Activated naive CD8-positive, alpha-beta T cell treated with anti-CD3 and anti-CD28 coated beads for 36 hours (primary cell): ENCODE measurements at places on chromosomes 2 and 18.

GRCh38 chr18:70428439-70428838 lies 139.6 kb downstream of the SOCS6 start:
- no peak for DNase-seq

- DNase-seq: no peak
These were observed 14.8 kb upstream of the ARL5A start for GRCh38 chr2:151842830-151843690.

GRCh38 chr2:217271813-217272212 lies 411.9 kb upstream of the TNP1 start:
- DNase-seq: no peak

GRCh38 chr2:68931799-68932198 lies 20.9 kb downstream of the GKN2 start:
- no peak for DNase-seq

DNA sequence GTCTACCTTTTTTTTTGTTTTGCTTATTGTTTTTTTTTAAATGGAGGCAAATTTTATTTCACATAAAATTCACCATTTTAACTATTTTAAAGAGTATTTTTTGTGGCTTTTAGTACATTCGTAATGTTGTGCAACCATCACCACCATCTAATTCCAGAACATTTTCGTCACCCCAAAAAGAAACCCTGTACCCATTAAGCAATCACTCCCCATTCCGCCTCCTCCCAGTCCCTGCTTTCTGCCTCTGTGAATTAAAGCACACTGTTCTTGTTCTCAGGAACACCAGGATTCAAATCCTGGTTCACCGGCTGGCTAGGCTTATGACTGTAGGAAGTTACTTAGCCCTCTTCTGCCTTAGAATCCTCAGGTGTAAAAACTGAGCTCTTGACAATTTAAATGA lies 36.9 kb upstream of the EPAS1 start:
- no peak for DNase-seq

DNA sequence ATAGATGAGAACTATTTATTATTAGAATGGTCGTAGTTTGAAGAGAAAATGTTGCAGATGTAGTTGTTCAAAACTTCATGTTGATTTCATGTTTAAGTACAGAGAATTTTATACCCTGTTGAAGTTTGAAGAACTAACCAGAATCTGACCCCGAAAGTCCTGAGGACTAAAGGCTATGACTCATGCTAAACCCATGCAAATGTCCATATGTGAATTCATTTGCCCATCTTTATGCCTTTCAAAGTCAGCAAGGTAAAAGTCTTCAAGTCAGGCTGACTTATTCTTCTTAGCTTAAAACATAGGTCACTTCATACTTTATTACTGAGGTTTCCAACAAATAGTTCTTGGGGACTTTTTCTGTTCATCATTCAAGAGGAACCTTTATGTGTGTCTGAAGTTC lies 185.5 kb downstream of the CCDC85A start:
- no peak for DNase-seq

GRCh38 chr2:66813525-66813924 lies 378.6 kb downstream of the MEIS1 start:
- DNase-seq: no peak

DNA sequence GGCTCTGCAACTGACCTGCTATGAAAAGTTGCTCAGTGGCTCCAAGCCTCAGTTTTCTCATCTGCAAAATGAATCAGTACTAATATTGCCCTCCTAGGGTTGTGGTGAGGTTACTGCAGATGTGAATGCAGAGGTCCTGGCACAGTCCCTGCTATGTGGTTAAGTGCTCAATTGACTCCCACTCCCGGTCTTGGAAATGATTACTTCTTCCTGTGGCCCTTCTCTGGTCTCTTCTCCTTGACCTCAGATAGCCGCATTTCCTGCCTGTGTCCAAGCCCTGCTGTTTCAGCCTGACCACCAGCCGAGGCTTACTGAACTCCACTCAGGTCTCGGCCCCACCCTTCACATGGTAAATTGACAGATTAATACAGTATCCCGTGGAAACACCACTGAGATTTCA lies 26.3 kb downstream of the CNGA3 start:
- no peak for DNase-seq

GRCh38 chr2:217616936-217617335 lies 385.9 kb downstream of the TNS1 start:
- no peak for DNase-seq

GRCh38 chr2:201621293-201621999 lies 21.9 kb downstream of the TMEM237 start:
- DNase-seq: no peak

DNA sequence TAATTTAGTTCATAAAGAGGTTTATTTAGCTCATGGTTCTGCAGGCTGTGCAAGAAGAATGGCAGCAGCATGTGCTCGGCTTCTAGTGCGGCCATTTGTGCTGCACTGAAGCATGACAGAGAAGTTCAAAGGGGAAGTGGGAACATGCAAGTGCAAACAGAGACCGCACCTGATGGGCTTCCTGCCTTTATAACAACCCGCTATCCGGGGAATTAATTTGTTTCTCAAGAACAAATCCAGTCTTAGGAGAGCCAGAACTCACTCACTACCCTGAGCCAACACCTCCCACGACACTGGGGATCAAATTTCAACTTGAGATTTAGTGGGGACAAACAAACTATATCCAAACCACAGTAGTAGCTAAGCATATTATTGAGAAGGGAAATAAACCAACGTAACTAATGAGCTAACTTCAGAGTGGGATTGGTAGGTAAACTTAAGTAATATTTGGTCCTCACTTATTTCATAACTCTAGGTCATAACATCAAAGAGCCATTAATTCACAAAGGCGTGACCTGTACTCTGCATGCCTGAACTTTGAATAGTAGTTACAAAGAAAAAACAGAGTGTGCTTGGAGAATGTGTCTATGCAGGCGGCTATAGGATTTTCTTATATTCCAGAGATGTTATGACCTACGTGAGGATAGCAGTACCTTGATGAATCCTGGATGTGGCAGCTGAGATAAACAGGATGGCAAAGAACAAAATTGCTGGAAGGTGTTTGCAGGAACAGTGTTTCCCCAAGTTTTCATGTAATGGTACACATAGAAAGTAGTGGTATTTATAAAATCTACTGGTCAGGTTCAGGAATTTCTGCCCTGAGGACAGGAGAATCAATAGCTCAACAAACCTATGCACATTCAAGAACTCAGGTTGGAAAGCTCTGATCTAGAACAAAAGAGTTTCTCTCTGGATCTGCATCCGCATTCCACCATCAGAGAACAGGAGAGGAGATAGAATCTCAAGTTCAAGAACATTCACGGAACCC lies 845.9 kb upstream of the ID2 start:
- no peak for DNase-seq
